CD4-positive, alpha-beta T cell (primary cell): ENCODE measurements at places on chromosomes 6 and 20.
A peak's percentile ranks its signal among the peaks of the same experiment; 100 is the strongest.

DNA sequence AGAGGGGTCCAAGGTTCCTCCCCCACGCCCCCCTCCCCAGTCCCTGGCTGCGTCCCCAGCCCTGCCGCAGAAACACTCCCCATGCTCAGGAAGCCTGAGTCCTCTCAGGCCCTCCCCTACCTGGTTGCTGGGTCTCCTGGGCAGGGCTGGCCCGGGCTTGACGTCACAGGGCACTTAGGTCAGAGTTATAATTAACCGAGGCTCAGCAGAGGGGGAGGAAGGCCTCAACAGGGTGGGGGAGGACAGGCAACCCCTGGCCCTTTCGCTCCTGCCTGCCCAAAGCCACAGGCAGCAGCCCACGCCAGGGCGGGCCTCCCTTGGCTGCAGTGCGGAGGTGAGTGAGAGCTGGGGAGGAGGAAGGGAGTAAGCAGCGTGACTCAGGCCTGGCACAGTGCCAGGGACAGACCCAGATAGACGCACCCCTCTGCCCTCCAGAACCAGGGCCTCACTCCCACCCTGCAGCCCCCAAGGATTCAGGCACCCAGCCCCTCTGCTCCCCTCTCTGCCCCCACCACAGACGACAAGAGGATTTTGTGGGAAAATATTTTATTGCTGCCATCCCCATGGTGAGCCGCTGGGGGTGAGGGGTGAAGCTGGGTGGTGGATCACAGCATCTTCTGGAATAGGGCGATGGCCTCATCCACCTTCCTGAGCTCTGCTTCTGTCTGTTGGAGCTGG is at the start of gene VWA7:
TSS of gene VWA7 (minus strand) at position 340 of the 678 bp plus-strand sequence. CDS start 549 bp downstream, outside the sequence.
- DNase-seq: peak; percentile 67

GRCh38 chr6:3510617-3511016 is 53.8 kb upstream of the SLC22A23 start:
- no peak for DNase-seq

GRCh38 chr6:134516582-134516981 is 198.7 kb upstream of the SGK1 start:
- no peak for DNase-seq

DNA sequence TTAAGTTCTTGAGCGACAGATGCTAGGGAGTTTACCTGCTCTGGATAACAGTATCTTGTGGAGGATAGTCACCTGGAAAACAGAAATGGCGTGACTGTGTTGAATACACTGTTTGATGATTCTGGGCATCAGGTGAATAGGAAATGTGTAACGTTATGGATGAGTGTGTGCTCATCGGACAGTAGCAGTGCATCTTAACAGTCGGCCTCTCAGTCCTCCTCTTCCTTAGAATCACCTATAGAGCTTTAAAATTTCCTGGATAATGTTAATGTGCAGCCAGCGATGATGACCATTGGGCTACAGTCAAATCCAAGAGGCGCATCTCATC is 217.7 kb downstream of the OR2B2 start:
- no peak for DNase-seq

DNA sequence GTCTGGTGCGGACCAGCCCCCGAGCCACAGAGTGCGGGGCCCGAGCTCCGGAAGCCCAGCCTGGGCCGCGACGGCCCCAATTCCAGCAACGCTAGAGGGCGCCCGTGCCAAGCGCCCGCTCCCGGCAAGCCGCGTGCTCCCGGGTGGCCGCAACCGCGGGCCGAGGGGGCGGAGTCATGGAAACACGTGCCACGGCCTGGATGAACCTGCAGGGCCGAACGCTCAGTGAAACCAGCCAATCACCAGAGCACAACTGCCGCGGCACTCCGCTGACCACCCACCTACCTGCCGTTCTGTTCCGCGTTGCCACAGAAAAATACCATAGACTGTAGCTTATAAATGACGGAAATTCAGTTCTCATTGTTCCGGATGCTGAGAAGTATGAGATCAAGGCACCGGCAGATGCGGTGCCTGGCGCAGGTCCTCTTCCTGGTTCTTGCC is 85.7 kb upstream of the FOXC1 start:
- peak; percentile 55 for DNase-seq

GRCh38 chr6:139528471-139528870 is 154.0 kb upstream of the CITED2 start:
- no peak for DNase-seq

DNA sequence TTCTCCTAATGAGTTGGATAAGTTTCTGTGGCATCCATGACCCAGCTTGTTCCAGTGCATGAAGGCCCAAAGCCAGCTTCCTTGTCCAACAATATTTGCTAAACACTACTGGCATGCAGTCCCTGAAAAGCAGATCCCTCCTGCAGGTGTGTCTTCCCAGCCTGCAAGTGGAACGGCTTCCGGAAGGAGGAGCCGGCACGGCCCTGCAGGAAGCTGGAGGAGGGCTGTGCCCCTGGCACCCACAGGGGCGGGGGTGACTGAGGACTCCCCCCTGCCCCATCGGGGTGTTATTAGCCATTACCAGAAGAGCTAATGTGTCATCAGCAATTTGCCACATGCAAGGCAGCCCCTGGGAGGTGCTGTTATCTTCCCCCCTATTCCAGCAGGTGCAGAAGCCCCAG is 27.4 kb downstream of the NPEPL1 start:
- no peak for DNase-seq

- no peak for DNase-seq
Measured at GRCh38 chr6:161244725-161245124, 29.1 kb downstream of the AGPAT4 start.

GRCh38 chr20:63117151-63117550 is 98.8 kb downstream of the YTHDF1 start:
- no peak for DNase-seq

DNA sequence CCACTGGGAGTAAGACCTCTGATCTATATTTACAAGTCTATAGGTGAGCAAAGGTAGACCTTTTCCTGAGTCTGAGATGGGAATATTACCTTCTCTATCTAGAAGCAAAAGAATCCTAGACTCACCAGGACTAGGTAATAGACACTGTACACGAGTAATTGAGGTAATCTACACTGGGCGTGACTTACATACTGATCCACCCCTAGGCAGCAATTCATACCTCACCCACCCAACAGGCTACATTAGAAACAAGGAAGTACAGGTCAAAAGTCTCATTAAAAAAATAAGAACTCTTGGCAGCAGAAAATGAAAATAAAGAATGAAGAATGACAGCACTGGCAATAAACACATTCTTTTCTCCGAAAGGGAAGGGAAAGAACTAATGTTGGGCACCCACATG is 7.6 kb downstream of the CSNK2A1 start:
- no peak for DNase-seq

- peak; percentile 69 for DNase-seq
Measured at GRCh38 chr20:59571551-59572314, 32.6 kb upstream of the PHACTR3 start.

GRCh38 chr6:34025112-34025807 is 120.6 kb downstream of the GRM4 start:
- no peak for DNase-seq

- no peak for DNase-seq
Measured at GRCh38 chr20:39886650-39887190, 802.3 kb downstream of the MAFB start.

GRCh38 chr20:24533449-24533848 is 64.0 kb downstream of the SYNDIG1 start:
- no peak for DNase-seq

- no peak for DNase-seq
Measured at GRCh38 chr6:170088582-170088955, 202.3 kb downstream of the DLL1 start.

- DNase-seq: no peak
Measured at GRCh38 chr6:112187736-112188135, 66.6 kb downstream of the LAMA4 start.

DNA sequence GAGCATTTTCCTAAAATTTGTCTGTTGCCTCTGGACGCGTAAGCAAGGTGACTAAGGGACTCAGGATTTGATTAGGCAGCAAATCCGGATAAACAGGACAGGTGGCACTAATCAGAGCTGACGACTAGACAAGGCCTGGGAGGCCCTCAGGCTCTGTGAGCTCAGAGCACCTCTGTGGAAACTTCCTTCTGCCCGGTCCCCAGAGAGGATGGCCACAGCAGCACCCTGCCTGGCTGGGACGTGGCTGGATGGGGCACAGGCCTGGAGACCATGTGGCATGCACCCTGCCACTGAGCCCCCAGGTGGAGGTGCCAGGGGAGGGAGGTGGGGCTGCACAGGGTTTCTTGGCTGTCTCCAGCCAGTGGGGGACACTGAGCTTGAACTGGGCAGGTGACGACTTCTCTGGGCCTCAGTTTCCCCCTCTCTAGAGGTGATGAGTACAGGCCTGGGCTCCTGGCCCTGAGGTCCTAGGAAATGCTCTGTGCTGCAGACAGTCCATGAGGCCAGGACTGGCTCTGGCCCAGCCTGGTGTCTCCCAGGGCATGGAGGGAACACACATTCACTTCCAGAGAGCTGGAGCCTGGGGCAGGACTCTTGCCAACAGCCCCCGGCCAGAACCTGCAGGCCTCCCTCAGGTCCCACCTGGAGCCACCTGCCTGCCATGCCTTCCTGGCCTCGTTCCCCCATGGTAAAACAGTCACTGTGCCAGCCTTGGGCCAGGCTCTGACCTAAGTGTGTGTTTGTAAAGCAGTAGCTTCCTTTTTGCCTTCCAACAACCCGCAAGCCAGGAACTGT is 39.6 kb upstream of the STX16 start:
- no peak for DNase-seq

GRCh38 chr20:49964964-49965780 is 17.6 kb upstream of the SNAI1 start:
- no peak for DNase-seq

DNA sequence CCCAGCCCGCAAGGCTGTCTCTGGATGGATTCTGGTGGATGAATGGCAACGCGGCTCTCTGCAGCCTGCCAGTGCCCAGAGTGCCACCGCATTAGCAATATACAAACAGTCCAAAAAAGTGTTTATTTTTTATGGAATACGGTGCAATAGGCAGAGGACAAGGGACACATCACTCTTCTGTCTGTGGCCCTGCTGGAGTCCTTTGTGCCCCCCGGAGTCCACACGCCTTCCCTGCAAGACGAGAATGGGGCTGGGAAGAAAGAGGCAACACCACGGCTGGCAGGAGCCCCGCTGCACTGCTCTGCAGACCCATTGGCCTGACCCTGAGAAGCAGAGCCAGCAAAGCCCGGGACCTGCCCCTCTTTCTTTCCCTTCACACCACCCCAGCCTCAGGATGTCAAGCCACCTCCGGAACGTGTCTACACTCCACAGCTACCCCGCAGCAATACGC is 196.3 kb downstream of the SYNDIG1 start:
- DNase-seq: no peak

GRCh38 chr6:30744054-30744805 is at the start of gene IER3:
Gene IER3 (minus strand): TSS chr6:30744547. CDS start chr6:30744518, 29 bp downstream.
- DNase-seq: peak; percentile 63

GRCh38 chr20:62087227-62087626 is 21.5 kb upstream of the TAF4 start:
- DNase-seq: no peak
